ENCODE measurements at places on chromosomes 2 and 18.

GRCh38 chr2:136234261-136234660 lies 116.3 kb upstream of the CXCR4 start:
- no peaks in the 10 kb centered on the region for H3K36me3 ChIP-seq
- DNase-seq: no peak
- no peaks in the 10 kb centered on the region for H3K27me3 ChIP-seq
- no peak overlapping the region for H3K4me3 ChIP-seq
- H3K4me1 ChIP-seq: peaks cover 13% of the 10 kb centered on the region
- H3K27ac ChIP-seq: no peak overlapping the region

- no peaks in the 10 kb centered on the region for H3K4me1 ChIP-seq
- no peak overlapping the region for H3K4me3 ChIP-seq
- H3K27ac ChIP-seq: no peak overlapping the region
- H3K27me3 ChIP-seq: no peaks in the 10 kb centered on the region
Observed at GRCh38 chr2:88220718-88221117, 50.6 kb downstream of the THNSL2 start.

GRCh38 chr2:37604716-37605115 lies 66.7 kb downstream of the CDC42EP3 start:
- H3K4me1 ChIP-seq: no peaks in the 10 kb centered on the region
- no peak overlapping the region for H3K4me3 ChIP-seq
- H3K27me3 ChIP-seq: no peaks in the 10 kb centered on the region
- no peak for DNase-seq
- no peak overlapping the region for H3K27ac ChIP-seq
- no peaks in the 10 kb centered on the region for H3K36me3 ChIP-seq

DNA sequence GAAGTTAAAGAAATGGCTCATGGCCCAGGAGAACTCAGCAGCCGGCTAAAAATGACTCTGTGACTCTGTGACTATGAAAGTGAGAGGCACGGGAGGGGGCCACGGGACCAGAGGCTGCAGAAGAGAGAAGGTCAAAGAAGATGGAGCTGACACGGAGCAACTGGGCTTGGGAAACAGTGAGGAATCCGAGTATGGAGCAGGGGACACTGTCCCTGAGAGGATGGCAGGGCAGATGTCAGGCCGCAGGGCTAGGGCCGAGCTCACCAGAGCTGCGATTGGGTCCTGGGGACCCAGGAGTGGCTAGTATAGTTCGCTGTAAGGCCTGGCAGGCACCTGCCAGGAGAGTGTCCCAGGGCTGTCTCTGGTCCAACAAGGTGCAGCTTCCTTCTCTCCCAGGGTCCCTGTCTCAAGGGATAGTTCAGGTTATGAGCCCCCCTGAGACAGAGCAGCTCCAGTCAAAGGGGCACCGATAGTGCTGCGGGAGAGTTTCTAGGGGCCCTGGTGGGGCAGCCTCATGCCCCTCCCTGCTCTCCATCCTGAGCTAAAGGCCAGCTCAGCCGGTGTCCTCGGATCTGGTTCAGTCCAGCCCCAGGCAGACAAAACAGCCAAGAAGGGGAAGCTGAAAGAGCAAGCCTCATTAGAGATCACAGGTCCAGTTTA lies 42.7 kb downstream of the CIB4 start:
- no peaks in the 10 kb centered on the region for H3K27me3 ChIP-seq
- no peak overlapping the region for H3K4me3 ChIP-seq
- no peaks in the 10 kb centered on the region for H3K36me3 ChIP-seq
- no peak overlapping the region for H3K27ac ChIP-seq
- H3K4me1 ChIP-seq: no peaks in the 10 kb centered on the region

DNA sequence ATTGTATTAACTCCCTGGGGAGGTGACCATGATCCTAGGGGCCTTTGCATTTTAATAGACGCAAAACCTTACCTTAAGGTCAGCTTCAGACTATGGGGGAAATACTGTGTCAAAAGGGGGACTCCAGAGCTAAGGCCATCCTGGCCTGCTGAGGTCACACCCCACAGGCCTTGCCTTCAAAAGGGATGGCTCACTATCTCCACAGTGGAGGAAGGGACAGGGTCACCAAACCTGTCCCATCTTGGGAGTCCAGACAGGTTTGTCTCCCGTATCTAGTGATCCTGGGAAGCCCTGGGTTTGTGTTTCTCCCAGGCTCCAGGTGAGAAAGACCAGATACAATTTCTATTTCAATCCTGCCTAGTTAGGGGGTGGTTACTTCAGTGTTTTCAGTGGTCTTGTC lies 24.9 kb downstream of the CAPN14 start:
- no peak overlapping the region for H3K4me3 ChIP-seq
- no peaks in the 10 kb centered on the region for H3K4me1 ChIP-seq
- no peaks in the 10 kb centered on the region for H3K36me3 ChIP-seq
- no peak for DNase-seq

- H3K27me3 ChIP-seq: no peaks in the 10 kb centered on the region
- H3K4me1 ChIP-seq: no peaks in the 10 kb centered on the region
- no peak overlapping the region for H3K27ac ChIP-seq
- H3K36me3 ChIP-seq: no peaks in the 10 kb centered on the region
- DNase-seq: no peak
- H3K4me3 ChIP-seq: no peak overlapping the region
Observed at GRCh38 chr2:146666340-146666739, 1178.5 kb upstream of the ACVR2A start.
